ENCODE measurements at places on chromosomes 6 and 20.

- DNase-seq: no peak
These were observed 9.4 kb upstream of the TMEM14A start for GRCh38 chr6:52661551-52661950.

- no peak for DNase-seq
These were observed 668.4 kb downstream of the C6orf118 start for GRCh38 chr6:164640956-164641355.

GRCh38 chr6:123888771-123889513, 85.3 kb downstream of the NKAIN2 start:
- no peak for DNase-seq

DNA sequence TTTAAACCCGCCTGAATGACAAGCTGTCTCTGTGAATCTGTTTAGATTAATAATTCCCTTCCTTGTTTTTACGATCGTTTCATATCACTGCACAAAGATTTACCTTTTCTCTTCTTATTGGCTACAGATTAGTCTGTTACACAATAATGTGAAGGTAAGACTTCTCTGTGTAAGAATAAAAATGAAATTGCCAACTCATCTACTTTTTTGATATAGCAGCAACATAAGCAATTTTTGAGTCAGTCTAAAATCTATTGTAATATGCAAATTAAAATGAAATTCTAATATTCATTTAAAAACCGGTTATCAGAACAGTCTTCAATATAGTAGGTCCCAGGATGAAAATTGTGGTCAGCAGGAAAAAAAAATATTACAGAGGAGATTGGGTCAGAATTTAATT, 155.2 kb downstream of the DOK5 start:
- DNase-seq: no peak

DNA sequence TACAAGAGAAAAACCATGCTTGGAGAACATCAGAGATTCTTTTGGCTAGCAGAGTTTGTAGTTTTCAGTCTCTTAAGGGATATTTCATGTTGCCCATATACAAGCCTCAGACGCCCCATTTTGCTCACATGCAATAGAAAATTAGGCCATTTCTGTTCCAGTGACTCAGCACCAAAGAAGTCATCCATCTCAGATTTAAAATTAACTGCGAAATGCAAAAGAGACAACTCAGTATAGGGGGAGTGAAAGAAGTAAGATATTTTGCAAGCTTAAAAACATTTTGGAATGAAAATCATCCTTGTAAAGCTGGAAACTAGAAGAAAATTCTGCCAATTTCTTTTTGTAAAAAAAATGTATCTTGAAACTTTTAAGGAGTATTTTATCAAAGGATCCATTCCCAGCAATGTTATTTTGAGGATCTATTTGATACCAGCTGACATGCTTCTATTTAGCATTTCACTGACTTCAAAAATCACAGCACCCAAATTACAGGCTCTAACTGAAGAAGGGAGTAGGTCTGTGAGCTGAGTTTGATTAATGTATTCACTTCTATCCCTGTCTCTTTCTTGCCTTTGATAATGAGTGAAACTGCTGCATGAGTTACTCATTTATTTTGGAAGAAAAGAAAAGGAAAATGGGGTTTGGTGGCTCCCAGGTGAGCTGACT, 223.7 kb upstream of the SULF2 start:
- no peak for DNase-seq

- DNase-seq: no peak
These were observed 233.6 kb upstream of the SOX4 start for GRCh38 chr6:21359926-21360325.
